ENCODE measurements at places on chromosomes 3 and 15. TPM values are rescaled to one million over a fixed set of nuclear protein-coding genes. Genes with fewer than 3 reads are reported as not detected.

Gene CLSTN2
- not detected for total RNA-seq

Gene RTP1
- total RNA-seq: not detected

Gene WDR93
- not detected for total RNA-seq

Gene CD200R1
- 2.4 TPM for total RNA-seq

Gene SH2D7
- total RNA-seq: not detected

Gene INSYN1
- total RNA-seq: not detected

Gene FES
- total RNA-seq: 91.4 TPM

Gene TEX9
- 0.41 TPM for total RNA-seq

Gene UPK1B
- total RNA-seq: not detected

Gene GMNC
- not detected for total RNA-seq

Gene C3orf20
- total RNA-seq: not detected

Gene NEK4
- 19.9 TPM for total RNA-seq

Gene MCTP2
- total RNA-seq: 31.4 TPM

Gene IL16
- total RNA-seq: 25.9 TPM

Gene ARHGEF26
- not detected for total RNA-seq

Gene IL12A
- not detected for total RNA-seq

Gene RABL3
- 24.5 TPM for total RNA-seq

Gene TRIM59
- total RNA-seq: 31.1 TPM

Gene IL1RAP
- total RNA-seq: 13.6 TPM

Gene MAP4
- total RNA-seq: 70.1 TPM

Gene GPR62
- total RNA-seq: not detected

Gene CSPG4
- not detected for total RNA-seq

Gene SEMA6D
- total RNA-seq: not detected

Gene ZIC1
- not detected for total RNA-seq

Gene WWTR1
- total RNA-seq: 0.99 TPM

Gene MITF
- 0.23 TPM for total RNA-seq

Gene FETUB
- total RNA-seq: not detected

Gene USP8
- total RNA-seq: 58.6 TPM

Gene THAP10
- total RNA-seq: not detected

Gene CLDN16
- total RNA-seq: not detected

Gene AADACL2
- total RNA-seq: not detected

Gene TRA2B
- 269 TPM for total RNA-seq

Gene ARRDC4
- total RNA-seq: 0.60 TPM

Gene TM4SF4
- total RNA-seq: not detected

Gene GOLGA6D
- not detected for total RNA-seq

Gene ROBO2
- not detected for total RNA-seq

Gene ITIH4
- total RNA-seq: 1.5 TPM

Gene NR1I2
- 0.82 TPM for total RNA-seq

Gene TNFAIP8L3
- total RNA-seq: not detected

Gene IQSEC1
- 37.1 TPM for total RNA-seq

Gene LSMEM2
- not detected for total RNA-seq

Gene CHD2
- total RNA-seq: 187 TPM

Gene ISLR2
- total RNA-seq: not detected

Gene SLC9C1
- not detected for total RNA-seq

Gene THPO
- total RNA-seq: not detected

Gene SLC15A2
- total RNA-seq: 8.3 TPM

Gene ZPLD1
- total RNA-seq: not detected

Gene TADA3
- total RNA-seq: 92.3 TPM

Gene SGO1
- 29.1 TPM for total RNA-seq

Gene CCR1
- 0.19 TPM for total RNA-seq

Gene TMCO5A
- total RNA-seq: not detected

Gene MME
- total RNA-seq: not detected

Gene GALNT15
- total RNA-seq: not detected

Gene GABRR3
- total RNA-seq: not detected
